ENCODE measurements at places on chromosomes 4 and X.

DNA sequence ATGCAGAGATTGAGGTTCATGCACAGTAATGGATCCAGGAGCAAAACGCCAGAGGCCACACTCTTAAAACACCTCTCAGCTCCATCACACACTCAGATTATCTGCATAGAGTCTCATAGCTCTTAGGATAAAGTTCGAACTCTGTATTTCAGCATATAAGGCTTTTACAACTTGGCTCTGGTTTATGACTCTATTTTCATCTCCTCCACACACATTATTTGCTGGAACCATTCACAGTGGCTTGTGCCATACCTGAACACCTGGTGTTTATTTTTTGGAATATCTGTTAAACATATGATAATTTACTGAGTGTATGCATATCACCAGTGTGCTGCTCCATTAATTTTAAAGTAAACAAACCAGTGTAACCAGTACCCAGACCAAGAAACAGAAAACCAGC lies 27.2 kb downstream of the RASL11B start:
- no peak for DNase-seq

DNA sequence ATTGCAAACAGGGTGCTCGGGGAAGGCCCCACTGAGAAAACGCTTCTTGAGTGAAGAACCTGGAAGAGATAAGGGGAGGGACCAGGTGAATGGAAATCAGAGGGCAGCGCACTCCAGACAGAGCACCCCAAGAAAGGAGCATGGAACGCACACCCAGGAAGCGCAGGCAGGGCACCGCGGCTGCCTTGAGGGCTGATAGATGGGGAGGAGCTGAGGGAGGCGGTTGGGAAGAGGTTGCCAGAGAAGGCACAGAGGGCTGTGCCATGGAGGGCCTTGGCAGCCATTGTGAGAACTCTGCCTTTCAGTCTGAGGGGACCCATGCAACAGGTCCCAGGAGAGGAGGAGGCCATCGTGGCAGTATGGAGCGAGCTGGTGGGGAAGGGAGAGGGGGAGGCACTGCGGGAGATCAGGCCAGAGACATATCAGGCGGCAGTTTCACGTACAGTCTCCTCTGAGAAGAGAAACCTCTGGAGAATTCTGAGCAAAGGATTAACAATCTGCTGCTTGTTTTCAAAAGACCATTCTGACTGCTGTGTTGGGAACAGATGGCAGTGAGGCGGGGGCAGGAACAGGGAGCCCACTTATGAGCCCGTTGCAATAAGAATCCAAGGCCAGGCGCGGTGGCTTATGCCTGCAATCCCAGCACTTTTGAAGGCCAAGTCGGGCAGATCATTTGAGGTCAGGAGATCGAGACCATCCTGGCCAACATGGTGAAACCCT lies 83.7 kb downstream of the PCYT1B start:
- no peak for DNase-seq

DNA sequence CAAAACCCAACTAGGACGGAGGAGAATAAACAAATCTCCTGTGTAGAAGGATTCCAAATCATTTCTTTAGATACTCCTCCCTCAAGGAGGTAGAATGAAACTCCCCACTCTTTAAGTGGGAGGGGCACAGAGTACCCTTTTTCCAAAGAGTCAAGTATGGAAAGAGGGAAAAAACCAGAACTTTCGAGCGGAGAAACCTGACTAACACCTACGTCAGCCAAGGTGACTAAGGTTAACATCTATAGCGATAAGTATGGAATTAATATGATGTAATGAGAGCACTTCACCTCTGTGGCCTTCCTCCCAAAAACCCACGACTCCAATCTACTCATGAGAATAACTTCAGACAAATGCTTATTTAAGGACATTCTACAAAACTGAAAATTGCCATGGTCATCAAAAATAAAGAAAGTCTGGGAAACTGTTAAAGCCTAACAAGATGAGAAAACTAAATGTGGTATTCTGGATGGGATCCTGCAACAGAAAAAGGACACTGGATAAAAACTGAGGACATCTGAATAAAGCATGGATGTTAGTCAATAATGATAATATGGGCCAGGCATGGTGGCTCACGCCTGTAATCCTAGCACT lies 157.0 kb upstream of the MAP3K15 start:
- DNase-seq = no peak

- DNase-seq = no peak
Observed at GRCh38 chr4:1720163-1720983, 750 bp downstream of the TMEM129 start.

DNA sequence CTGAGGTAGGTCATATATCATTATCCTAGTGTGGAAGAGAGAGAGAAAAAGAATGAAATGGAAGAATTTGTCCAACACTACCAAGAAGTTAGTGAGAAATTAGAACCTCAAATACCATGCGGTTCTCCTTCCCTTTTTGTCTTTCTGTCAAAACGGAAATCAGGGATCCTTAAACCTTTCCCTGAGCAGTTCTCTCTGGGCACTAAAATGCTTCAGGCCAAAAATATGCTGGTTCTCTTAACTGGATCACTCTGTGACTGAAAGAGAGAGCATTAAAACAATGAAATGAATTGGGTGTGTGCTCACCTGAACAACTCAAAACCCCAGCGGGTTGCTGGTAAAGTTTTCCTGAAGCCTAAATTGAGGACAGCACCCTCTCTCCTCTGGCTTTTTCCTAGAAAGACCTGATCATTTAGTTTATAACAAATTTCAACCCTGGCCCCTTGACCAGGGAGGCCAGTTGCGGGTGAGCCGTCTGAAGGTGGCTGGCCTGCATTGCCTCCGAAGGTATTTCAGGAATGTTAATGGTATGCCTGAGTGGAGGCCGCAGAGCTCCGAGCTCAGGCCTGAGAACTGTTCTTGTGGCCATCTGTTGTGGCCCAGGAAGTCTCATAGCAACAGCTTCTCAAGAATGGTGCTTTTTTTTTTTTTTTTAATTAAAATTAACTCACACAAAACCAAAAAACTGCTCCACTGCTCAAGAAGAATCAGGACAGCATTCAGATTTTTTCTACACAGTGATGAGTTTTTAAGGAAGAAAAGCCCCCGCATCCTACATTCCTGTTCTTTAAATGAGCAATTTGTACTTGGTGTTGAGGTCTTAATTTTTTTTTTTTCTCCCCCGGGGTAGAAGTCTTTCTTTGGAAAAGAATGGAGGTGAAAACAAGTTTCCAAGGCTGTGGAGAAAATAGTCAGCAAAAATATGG lies 155.1 kb downstream of the SHROOM3 start:
- no peak for DNase-seq

GRCh38 chr4:46432923-46433322 lies 43.0 kb upstream of the GABRA2 start:
- DNase-seq = no peak

DNA sequence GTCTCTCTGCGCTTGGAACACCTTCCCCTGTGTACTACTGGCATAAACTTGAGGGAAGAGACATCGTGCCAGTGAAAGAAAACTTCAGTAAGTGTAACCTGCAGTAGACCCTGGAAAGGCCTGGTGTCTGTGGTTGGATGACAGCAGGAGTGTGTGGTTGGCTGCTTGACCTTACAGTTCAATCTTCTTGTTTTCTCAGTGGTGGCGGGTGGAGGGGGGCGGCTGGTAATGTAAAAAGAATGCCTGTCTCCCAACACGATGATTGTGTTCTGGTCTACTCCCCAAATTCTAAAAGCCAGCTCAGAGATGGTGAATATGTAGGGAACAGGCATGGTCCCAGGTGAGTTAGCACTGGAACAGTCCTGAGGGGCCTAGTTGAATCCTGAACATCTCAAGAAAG lies 18.6 kb downstream of the PSMD10 start:
- DNase-seq = no peak

DNA sequence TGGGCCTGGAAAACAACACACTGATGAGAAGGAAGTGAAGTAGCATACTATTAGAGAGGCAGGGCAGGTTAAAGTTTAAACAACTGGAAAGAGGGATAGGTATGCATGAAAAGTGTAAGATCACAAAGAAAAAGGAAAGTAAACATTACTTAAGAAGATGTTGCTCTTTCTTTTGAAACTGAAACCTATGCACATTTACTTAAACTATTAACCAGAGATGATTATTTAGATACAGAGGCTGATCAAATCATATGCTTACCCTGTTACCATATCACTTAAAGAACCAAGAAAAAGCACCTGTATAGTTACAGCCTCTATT lies 37.8 kb downstream of the NAP1L5 start:
- DNase-seq = no peak

- no peak for DNase-seq
Observed at GRCh38 chr4:155025762-155026457, 182.5 kb upstream of the NPY2R start.

DNA sequence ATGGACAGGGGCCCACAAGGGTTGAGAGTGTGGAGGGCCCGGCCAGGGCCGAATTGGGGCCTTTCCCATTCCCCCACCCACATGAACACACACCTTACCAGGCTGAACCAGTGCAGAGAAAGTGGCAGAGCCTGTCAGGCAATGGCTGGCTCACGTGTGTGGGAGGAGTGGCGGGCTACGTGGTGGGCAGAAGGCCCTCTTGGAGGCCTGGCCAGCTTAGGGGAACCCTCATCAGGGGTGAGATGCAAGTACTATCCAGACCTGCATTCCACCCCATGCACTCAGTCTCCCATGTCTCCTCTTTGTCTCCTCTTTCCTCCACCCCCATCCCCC lies 965 bp downstream of the TCEAL4 start:
- no peak for DNase-seq

DNA sequence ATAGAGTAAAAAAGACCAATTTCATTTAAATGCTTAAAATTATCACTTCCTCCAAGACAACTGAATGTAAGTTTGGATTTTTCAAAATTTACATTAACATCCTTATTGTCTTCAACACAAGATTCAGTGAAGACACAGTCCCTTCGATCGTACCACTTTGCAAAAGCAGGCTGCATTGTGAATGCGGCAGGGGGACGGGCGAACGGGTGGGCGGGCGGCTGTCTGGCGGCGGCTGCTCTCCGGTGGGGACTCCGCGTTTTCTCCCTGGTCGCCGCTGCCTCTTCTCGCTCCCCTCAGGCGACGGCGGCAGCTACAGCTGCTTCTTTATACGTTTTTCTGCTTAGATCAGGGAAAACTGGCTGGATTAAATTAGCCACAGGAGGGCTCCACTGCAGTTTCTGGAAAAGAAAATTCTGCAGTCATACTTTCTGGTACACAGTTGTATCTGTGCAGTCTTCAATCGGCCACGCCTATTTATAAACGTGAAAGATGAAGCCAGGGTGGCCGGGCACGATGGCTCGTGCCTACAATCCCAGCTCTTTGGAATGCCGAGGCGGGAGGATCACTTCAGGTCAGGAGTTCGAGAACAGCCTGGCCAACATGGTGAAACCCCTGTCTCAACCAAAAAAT lies 33.9 kb upstream of the HPF1 start:
- peak; percentile 23 for DNase-seq

DNA sequence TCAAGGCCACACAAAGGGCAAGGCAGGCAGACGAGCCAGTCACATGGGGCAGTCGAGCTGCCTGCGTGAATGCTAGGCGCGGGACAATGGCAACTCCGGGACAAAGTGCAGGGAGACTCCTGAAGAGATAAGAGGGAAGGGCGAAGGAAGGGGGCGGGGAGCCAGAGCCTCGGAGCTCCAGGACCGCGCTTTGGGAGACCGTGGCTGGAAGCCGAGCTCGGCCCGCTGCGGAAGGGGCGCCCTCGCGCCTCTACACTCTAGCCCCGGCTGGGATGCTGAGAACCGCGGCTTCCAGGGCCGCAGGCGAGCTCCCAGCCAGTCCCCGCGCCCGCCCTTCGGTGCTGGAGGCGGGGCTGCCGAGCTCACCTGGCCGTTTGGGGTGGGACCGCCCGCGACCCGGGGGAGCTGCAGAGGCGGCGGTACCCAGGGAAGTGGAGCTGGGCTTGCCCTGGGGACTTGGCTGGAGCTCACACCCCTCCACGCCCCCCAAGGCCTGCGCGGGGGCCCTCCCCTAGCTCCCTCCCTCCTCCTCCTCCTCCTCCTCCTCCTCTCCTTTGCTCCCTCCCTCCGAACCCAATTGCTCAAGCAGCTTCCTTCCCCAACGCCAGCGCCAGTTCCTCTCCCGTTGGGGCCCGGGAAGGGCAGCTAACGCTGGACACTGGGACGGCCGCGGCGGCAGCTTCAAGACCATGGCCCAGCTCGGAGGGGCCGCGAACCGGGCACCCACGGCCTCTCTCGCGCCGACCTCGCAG lies at the start of gene SOWAHD:
Gene SOWAHD (plus strand): TSS at position 610 of the 752 bp plus-strand sequence. CDS start 80 bp downstream, at position 690.
- DNase-seq = no peak

Data from lower leg skin (tissue), 4 donors.